ENCODE measurements at places on chromosomes 7 and 10.

- DNase-seq, result peak; percentile 36
Observed at GRCh38 chr10:124732931-124733570, 11.1 kb downstream of the FAM53B start.

- DNase-seq, result no peak
Observed at GRCh38 chr7:47600199-47601118, 18.5 kb upstream of the TNS3 start.

GRCh38 chr7:127514499-127514898 lies 70.9 kb downstream of the GCC1 start:
- DNase-seq, result no peak

GRCh38 chr10:27844223-27844622 lies 98.6 kb upstream of the MKX start:
- no peak for DNase-seq

GRCh38 chr7:127844165-127844564 lies 187.1 kb downstream of the LRRC4 start:
- DNase-seq, result no peak

Measured in activated CD4-positive, CD25-positive, alpha-beta regulatory T cell (primary cell).